ENCODE measurements at places on chromosomes 7 and 10.
A peak's percentile ranks its signal among the peaks of the same experiment; 100 is the strongest.

DNA sequence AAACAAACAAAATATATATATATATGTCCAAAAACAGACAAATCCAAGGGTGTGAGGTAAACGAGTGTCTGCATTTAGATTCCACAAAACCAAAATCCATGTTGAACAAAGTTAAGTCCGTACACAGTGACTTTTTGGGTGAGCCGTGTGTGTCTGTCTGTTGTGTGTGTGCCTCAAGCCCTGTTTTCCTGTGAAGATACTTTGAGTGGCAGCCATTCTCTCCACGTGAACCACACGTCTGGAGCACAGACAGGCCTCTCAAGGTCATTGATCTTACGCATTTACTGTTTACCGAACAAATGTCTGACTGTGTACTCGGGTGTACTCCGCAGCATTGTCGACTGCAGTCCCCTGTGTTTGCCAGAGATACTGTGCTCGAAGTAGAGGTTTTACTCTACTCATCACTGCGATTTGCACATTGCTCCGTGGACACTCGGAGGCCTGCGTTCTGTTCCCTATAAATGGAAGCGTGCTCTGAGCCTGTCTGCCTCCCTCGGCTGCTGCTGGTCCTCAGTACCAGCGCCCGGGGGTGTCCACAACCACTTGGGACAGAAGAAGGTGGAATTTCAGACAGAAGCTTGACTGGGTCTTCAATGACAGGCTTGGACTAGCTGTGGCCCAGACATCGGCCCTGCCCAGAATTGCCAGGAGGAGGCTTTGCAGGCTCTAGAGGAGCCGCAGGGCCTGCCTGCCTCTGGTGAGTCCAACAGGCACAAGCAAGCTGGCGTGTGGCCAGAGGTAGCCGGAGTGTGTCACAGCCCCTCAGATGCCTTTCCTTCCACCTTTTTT lies 22.1 kb downstream of the CYP17A1 start:
- DNase-seq: peak; percentile 54

- no peak for DNase-seq
These were observed 383 bp upstream of the R3HCC1L start for GRCh38 chr10:98134117-98134430.

GRCh38 chr7:14507617-14508016 lies 394.9 kb downstream of the DGKB start:
- DNase-seq: peak; percentile 89

DNA sequence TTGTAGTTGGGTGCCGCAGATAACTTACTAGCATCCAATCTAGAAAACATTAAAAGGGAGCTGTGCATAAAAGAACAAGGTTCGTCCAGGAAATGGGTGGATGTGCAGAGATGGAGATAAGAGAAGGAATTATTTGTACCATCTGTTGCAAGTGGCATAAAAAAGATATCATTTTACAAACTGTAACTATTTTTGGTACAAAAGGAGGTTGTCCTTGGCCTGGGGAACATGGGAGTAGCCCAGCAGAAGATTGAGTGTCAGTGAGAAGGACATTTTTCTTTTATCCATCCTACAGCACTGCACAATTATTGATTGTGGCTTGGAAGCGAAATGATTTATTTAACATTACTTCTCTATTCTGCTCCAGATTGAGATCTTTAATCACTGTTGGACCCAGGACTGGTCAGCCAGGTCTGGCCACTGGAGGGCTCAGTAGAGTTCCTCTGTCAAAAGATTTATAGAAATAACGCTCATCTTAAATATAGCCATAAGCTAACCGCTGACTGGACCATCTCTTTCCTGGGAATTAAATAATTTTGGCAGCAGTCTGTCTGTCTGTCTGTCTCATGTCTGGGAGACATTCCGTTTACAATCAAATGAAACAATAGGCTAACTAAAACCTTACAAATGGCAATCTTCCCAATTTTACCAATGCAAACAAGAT lies 254.1 kb downstream of the KIAA1217 start:
- DNase-seq: no peak

GRCh38 chr7:147483634-147484292 lies 1106.8 kb upstream of the C7orf33 start:
- DNase-seq: no peak

- DNase-seq: no peak
These were observed 120.4 kb upstream of the FZD8 start for GRCh38 chr10:35762311-35763030.

- peak; percentile 38 for DNase-seq
These were observed 589 bp downstream of the LSM8 start for GRCh38 chr7:118184565-118184940.

GRCh38 chr7:95481271-95482165 lies 4.2 kb upstream of the ASB4 start:
- no peak for DNase-seq

DNA sequence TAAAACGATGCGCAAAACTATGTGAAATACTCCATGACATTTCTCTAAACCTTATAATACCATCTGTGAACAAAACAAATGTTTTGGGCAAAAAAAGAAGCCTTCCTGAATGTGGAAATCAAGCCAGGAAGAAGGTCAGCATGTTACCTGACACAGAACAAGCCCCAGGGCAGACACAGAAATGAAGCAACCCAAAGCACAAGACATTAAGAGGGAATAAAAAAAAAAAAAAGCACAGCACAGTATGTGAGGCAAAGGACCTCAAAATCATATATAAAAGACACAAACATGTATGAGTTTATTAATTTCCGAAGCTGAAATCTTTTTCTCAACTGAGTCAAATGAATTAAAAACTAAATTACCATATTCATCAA lies 161.8 kb downstream of the SKIDA1 start:
- DNase-seq: peak; percentile 25

GRCh38 chr7:90759710-90760109 lies 163.6 kb downstream of the CDK14 start:
- DNase-seq: no peak

- peak; percentile 41 for DNase-seq
These were observed 492 bp downstream of the COG5 start for GRCh38 chr7:107563081-107563774.

DNA sequence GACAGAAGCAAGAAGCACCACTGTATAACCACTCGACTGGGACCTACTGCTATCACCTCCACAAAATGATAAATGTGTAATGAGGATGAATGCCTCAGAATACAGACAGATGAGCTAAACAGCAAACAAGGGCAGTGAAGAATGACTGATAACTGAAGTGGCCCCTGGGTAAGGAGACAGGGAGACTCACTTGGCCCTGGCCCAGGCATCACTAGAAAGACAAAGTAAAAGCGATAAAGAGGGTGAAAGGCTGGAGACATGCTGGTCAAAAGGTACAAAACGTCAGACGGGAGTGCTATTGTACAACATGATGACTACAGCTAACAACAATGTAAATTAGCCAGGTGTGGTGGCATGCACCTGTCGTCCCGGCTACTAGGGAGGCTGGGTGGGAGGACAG lies 27.8 kb upstream of the APBB1IP start:
- no peak for DNase-seq

DNA sequence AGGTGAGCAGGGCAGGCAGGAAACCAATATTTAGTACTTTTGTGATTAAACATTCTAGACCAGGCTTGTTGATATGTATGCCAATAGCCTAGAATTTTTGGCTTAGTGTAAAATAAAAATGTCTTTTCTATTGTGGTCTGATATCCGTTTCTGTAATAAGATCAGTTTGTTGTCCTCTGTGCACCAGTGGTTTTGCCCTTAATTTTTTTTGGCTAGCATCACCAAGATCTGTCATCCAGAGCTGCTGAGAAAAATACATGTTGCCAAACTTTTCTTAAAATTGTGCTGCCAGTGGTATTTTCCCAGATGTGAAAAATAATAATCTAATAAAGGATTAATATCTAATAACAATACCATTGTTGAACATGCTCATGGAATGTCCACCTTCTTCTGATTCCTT lies 115.6 kb downstream of the TWIST1 start:
- no peak for DNase-seq

DNA sequence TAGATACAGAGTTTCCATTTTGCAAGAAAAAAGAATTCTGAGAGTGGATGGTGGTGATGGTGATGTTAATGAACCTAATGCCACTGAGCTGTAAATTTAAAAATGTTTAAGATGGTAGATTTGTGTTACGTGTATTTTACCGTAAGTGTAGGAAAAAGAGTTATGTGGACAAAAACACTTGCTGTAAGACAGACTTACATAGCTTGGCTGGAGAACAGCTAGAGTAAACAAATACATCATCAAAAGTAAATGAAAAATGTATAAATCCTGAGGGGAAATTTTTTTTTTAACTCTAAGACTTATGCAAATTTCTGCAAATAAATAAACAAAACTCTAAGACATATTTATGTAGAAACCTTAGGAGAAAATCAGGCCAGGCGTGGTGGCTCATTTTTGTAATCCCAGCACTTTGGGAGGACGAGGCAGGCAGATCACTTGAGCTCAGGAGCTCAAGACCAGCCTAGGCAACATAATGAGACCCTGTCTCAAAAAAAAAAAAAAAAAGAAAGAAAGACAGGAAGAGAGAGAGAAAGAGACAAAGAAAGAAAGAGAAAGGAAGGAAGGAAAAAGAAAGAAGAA lies 66.2 kb upstream of the CDK13 start:
- no peak for DNase-seq

DNA sequence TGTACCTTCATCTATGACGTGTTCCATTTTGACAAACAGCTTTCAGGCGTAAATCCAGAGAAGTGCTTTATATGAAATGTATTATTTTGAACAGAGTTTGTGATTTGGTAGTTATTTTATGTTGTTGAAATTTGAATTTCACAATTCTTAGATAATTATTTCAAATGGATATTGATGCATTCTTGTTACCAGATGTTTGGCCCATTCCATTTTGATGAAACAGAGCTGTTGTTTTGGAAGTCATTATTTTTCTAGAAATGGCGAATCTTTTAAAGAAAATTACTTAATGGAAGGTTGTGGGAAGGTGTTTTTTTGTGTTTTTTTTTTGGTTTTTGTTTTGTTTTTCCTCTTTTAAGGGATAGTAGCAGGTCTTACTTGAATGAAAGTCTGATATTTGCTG lies 2.4 kb downstream of the OTUD1 start:
- DNase-seq: no peak

- DNase-seq: no peak
These were observed 10.0 kb downstream of the CYP3A5 start for GRCh38 chr7:99669782-99670181.

DNA sequence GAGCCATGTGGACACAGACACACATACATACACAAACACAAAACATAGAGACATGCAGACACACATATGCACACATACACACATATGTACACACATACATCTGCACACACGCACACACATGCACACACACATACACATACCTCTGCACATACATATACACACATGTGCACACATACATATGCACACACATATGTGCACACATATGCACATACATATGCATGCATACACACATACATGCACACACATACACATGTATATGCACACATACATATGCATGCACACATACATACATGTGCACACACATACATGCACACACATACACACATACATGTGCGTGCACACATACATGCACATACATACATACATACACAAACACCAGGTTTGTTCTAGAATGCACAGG lies 236.3 kb upstream of the FOXK1 start:
- no peak for DNase-seq

GRCh38 chr7:578386-578785 lies 58.7 kb upstream of the PDGFA start:
- no peak for DNase-seq

GRCh38 chr10:116141246-116141645 lies 131.8 kb downstream of the GFRA1 start:
- no peak for DNase-seq

GRCh38 chr10:22229802-22230157 lies 12.0 kb upstream of the EBLN1 start:
- no peak for DNase-seq

GRCh38 chr7:136086712-136087111 lies 109.6 kb upstream of the MTPN start:
- peak; percentile 95 for DNase-seq

GRCh38 chr10:72275351-72276012 lies 1.8 kb downstream of the DDIT4 start:
- DNase-seq: peak; percentile 16

DNA sequence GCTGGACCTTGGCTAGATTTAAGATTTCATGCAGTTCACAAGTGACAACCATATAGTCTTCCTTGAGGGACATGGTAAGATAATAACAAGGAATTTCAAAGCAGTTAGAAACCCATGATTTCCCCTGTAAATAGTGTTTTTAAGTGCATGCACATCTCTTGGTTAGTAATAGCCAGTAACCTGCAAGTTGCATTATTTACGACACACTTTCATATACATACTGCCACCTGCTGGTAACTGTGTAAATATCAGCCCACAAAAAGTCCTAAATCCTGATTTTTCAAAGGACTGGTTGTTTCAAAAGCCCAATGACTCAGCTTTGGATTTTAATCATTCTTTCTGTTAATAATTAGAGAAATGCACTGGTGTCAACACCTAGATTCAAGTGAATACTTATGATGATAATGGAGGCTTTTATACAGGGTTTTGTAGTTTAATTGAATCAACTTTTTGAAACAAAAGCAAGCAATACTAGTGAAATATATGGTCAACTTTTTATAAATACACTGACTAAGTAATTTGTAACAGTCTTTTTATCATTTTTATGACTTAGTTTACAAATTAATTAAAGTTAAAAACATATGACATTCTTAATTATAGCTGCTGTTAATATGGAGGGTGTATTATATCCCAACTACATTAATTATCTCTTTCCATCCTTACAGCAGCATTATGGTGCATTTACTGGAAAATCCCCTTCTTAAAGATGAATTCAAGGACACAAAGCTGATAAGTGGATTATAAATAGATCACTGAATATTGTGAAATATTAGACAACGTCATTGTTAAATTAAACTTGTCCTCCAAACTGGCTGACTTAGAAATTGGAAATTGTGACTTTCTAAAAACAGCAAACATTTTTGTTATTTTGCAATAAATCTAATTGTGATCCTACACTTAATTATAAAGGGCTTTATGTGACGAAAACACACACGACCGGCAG lies 367.7 kb upstream of the SEMA3D start:
- peak; percentile 38 for DNase-seq

GRCh38 chr10:86815035-86815617 lies 58.7 kb downstream of the BMPR1A start:
- DNase-seq: no peak

DNA sequence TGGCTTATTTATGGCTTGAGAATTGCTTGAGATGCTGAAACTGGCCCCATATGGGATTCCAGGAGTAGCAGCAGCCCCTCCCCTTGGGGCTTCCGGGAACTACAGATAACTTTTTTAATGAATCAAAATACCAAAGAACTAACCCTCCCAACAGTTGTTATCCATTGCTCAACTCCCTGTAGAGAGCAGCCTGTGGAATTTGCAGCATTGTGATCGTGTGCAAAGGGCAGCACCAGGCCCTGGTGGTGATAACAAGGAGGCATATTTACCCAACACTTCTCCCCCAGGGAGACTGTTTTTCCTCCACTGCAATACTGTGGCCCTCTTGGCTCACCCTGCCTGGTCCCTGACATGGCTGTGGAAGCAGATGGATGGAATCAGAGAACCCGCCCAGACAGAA lies 196.2 kb downstream of the PLXNA4 start:
- DNase-seq: no peak

DNA sequence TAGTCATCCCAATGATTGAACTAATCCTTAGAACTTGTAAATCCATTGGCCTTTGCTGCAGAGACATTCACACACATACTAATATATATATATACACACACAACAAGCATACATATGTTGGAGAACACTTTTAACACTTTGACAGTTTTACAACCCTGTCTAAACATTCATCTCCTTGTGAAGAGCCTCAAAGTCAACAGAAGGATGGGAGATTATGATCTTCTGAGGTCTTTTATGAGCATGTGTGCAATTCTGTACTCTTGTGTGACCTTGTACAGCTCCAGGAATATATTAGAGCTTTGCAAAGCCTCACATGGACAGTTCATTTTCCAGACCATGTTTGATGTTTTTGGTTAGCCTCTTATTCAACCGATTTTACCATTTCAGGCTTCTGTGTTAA lies 589.0 kb downstream of the NXPH1 start:
- DNase-seq: no peak

Data from cerebellar cortex (tissue), 1 donor.